ENCODE measurements at places on chromosomes 2 and 18. TPM values are rescaled to one million over a fixed set of nuclear protein-coding genes. Genes with fewer than 3 reads are reported as not detected.
A peak's percentile ranks its signal among the peaks of the same experiment; 100 is the strongest.

SULT1C2 gene
- not detected for total RNA-seq

DNA sequence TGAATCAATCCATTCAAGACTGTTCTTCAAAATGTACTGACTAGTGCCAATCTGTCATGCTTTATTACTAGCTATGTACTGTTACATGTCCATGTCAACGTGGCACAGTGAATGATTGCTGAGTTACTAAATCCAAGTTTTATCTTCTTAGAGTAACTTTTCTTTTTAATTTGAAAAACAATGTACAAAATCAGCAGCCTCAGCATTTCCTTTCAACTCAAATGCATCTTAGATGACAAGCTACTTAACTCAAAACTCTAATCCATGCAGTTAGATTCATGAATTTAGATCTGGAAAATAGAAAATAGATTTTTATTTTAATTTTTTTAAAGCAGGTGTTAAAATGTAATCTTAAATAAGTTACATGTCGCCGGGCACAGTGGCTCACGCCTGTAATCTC, 174.2 kb downstream of the CAPN13 start:
- no peak for DNase-seq

DNA sequence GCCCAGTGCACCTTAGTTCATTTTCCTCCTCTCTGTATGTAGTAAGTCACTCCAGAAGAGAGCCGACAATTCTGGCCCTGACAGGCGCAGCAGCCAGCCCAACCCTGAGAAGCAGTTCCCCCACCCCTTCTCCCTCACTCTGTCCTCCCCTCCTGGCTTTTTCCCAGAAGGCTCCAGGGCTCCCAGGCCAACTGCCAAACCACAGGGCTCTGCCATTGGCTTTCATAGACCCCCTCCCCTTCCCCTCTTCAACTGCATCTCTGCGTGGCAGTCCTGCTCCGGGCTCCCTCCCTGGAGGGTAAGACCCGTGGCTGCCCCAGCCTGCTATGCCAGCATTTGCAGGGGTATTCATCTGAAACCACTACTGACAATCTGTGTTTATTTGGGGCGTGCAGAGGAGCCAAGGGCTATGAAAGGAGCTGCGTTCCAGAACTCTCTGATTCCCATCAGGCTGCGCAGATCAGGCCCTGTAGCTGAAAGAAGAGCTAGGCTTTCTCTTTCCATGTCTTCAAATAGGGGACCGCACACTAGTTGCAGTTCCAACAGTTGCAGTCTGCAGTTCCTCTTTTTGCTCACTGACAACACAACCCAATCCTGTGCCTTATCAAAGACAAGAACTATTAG, 388.6 kb upstream of the TNP1 start:
- no peak for DNase-seq

DNA sequence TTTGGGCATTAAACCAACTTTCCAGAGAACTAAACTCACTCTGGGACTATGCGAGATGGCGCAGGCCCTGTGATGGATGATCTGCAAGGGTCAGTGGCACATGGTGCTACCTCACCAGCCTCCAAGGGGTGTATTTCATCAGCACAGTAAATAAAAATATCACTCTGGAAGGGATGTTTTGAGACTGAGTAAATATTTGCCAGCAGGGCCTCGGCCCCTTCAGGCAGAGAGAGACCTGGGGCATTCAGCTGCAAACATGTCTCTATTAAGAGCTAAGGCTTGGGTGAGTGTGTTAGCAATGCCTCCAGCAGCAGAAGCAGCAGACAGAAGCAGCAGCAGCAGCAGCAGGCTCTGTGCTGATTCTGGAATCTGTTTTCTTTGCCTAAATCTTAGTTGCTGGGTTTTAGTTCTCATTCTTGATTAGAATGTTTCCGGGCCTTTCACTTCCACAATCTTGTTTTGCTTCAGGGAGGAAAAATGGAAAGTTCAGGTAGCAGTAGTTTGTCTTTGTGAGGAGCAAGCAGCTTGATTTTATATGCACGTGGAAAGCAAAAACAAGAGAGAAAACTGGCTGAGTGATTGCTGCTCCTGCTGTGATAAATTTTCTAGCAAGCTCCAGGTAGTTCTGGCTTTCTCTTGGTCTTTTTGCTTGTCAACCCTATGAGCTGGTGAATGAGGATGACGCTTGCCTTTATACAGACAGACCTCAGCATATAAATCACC, 18.6 kb downstream of the ADCYAP1 start:
- DNase-seq = no peak

DNA sequence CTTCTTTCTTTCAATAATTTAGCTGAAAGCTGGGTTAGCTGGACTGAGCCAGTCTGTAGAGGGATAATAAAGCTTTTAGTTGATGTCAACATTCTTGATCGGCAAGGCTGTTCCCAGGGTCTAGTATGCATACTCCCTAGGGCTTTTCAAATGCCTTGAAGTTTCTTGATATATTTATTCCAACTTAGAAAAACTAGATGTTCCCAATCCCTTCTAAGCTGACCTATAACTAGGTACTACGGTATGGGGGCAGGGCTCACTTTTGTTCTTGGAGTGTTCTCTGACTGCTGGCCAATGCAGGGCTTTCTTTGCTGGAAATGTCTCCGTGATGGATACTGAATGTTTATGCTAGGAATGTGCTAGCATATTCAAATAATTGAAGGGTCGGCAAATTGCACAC, 258.6 kb upstream of the TANK start:
- DNase-seq = no peak

- DNase-seq = no peak
Observed at GRCh38 chr2:181516992-181517391, 59.8 kb downstream of the ITGA4 start.

CXCR4 gene
- not detected for total RNA-seq

- peak; percentile 12 for DNase-seq
Observed at GRCh38 chr2:49616800-49617199, 462.5 kb upstream of the FSHR start.

DNA sequence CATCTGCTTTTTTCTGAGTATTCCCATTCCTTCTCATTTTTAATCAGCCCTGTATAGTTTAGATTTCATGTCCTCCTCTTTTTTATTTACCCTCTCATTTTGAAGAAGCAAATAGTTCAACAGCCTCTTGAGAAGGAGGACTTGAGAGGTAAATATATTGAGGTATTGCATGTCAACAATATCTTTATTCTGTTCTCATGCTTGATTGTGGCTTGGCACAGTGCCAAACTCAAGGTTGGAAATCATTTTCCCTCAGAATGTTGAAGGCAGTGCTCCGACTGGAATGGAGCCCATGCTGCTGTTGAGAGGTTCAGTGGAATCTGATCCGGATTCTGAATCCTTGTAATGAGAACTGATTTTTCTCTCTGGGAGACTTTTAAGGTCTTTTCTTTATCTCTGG, 31.0 kb upstream of the GALNT3 start:
- DNase-seq = no peak

TMEM17 gene
- total RNA-seq = 5.4 TPM

Data from NCI-H460 (cell line).